ENCODE measurements at places on chromosomes 13 and 19.
A peak's percentile ranks its signal among the peaks of the same experiment; 100 is the strongest.

DNA sequence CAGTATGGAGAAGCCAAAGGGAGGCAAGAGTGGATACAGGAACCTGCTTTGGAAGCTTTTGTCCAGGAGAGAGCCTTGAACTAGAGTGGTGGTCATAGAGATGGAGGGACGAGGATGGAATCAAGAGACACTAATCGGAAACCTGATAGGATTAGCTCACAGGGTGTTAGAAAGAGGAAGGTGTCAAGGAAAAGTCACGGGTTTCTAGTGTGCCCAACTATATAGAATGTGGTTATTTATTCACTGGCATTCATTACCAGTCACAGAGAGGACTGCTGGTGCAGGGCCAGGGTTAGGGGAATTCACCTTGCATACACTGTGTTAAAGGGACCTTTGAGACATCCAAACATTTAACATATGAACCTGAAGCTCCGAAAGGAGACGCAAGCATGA lies 43.4 kb upstream of the URAD start:
- DNase-seq = no peak

GRCh38 chr13:110546926-110547325 lies 14.6 kb downstream of the RAB20 start:
- peak; percentile 89 for DNase-seq

DNA sequence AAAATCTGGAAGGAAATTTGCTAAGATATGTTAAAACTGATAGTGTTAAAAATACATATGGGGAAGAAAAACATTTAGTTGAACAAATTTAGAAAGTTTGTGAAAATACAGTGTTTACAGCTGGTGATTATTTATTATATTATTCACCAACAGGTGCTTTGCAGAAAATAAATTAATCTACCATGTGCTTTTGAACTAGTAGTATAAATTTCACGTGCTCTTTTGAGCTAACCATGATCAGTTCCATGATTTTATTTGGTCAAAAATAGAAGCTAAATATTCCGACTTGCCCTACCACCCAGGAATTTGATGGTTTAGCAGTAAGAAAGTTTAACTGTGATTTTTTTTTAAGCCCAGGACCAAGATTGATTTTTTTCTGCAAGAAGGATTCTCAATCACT lies 113.3 kb downstream of the SPRY2 start:
- DNase-seq = no peak

DNA sequence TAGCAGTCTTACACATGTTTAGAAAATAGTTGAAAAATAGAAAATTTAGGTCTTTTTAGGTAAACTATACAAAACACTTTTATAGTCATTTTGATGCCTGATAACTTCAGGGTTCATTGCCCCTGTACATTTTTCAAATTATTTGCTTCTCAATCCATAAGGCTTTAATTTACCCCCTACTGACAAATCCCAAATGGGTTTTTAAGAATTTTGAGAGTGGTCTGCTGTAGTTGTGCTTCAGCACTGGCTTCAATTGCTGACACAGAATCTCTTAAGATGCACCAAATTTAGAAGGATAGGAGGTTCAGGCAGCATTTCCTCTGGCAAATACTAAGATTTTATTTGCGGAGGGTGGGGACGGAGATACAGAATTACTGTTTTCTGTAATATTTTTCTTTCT lies 89.4 kb downstream of the PCCA start:
- DNase-seq = peak; percentile 33

- no peak for DNase-seq
Measured at GRCh38 chr13:71876648-71877255, 9.7 kb upstream of the DACH1 start.

DNA sequence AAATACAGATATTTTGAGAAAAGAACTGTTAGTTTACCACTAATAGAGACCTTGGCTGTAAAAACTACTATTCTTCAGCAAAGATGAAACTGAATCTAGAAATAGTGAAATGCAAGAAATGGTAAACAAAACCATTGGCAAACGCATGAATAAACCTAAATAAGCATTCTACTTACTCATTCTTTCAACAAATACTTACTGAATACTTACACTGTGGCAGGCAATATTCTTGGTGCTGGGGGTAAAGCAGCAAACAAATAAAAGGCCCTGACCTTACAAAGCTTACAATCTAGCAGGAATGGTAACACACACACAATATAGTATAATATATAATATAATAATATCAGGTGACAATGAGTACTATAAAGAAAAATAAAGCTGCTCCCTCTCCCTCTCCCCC lies 38.7 kb downstream of the KATNAL1 start:
- DNase-seq = no peak

DNA sequence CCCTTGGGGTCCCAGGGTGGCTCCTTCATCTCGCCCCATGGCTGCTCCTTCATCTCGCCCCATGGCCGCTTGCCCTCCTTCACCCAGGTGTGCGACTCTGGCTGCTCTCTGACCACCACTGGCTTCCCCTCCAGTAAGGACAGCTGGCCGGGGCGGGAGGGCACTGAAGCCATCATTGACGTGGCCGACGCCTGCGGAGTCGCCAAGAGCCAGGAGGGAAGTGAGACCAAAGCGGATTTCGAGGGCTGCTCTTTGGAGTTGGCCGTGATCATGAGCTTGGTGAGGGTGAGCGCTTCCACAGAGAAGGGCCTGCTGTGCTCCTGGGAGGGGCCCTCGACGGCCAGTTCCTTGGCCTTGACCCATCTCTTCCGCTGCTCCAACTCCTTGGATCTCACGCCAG lies 4.0 kb upstream of the COX6B2 start:
- no peak for DNase-seq

GRCh38 chr19:39542206-39542605 lies 2.2 kb upstream of the EID2 start:
- no peak for DNase-seq

DNA sequence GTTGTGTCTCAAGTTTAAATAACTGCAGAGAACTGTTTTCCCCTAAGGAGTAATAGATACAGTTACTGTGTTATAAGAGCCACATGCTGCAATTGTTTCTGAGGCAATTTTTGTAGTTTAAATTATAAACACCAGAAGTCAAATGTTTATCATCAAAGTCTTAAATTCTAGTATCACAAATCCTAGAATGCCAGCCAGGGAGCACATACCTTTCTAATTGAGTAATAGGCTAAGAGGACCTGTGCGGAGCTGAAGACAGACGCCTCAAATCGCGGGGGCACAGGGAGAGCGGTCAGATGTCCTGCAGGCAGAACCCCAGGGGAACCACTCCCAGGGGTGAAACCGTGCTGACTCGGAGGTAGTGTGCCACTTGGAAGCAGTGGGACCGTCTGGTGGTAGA lies 65.2 kb upstream of the TNFRSF19 start:
- peak; percentile 61 for DNase-seq

GRCh38 chr19:4112367-4112766 lies 11.6 kb downstream of the MAP2K2 start:
- DNase-seq = no peak

- DNase-seq = no peak
Measured at GRCh38 chr19:32865326-32865725, 4.2 kb downstream of the SLC7A9 start.

- DNase-seq = peak; percentile 27
Measured at GRCh38 chr13:48125794-48126228, 30.9 kb upstream of the MED4 start.

DNA sequence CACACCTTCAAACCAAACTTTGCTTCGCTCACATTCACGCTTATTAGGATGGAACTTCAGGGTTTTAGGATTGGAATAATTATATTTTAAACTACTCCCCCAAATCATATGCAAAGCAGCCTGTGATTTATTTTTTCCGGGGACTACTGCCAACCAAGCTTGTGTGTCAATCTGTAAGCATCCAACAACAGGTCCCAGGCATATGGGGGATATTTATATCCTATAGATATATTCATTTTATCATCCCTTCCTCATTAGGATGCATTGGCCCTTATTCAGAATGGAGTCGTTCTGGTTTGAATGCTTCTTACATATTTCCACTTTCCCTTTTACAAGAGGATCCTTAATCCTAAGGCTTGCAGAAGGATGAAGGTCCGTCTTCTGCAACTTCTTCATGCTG lies 8.8 kb upstream of the C19orf84 start:
- no peak for DNase-seq

DNA sequence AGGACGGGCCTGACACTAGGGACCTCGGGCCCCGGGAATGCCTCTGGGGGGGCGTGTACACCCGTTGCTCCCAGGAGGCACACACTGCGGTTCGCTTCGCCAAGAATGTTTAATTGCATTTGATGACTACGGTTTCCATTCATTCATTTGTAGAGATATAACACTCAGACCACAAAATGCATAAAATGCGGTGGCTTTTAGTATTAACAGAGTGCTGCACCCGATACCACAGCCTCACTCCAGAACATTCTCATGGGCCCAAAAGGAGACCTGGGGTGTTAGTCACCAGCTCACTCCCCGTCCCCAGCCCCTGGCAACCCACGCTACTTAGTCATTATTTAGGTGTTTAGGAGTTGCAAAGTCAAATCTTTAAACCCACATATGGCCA lies 21.8 kb downstream of the HCN2 start:
- DNase-seq = peak; percentile 98

DNA sequence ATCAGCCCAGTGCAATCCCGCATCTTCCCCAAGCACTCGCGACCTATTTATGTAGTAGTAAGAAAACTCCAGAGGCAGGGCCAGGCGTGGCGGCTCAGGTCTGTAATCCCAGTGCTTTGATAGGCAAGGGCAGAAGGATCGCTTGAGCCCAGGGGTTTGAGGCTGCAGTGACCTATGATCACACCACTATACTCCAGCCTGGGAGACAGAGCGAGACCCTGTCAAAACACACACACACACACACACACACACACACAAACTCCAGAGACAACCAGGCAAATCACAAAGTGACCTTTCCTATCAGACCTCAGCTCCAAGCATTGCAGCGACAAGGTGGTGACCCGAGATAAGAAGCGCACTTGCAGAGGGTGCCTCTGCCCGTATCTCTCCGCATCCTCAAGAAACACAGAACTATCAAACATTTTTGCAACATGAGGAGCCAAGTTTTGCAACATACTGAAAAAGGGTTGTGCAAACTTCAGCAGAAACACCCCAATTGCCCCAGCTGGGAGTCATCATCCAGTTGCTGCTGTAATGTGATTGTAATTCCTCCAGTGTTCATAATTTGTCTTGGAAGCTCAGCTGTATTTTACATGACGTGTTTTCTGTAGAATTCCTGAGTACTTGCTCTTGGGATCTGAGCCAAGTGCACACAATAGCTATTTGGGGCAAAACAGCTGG lies 8.7 kb upstream of the KLF2 start:
- peak; percentile 99 for DNase-seq

GRCh38 chr19:17468302-17469091 lies 1.8 kb upstream of the SLC27A1 start:
- DNase-seq = no peak

- DNase-seq = no peak
Measured at GRCh38 chr13:70043685-70044084, 63.9 kb upstream of the ATXN8OS start.

- DNase-seq = peak; percentile 95
Measured at GRCh38 chr13:36163809-36164308, 32.7 kb upstream of the DCLK1 start.

DNA sequence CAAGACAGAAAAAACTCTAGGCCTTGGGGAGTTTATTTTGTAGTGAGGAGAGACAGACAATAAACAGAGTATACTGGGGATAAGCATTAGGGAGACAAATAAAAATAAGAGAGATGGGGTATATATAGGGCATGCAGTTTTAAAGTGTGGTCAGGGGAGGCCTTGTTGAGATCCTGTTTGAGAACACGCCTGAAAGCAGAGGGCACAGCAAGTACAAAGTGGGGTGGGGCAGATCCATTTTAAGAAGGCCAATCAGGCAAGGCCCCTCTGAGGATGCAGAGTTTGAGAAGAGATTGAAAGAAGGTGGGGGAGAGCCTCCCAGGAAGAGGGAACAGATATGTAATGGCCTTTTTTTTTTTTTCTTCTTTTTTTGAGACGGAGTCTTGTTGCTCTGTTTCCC lies 2.1 kb downstream of the PPP2R1A start:
- no peak for DNase-seq

DNA sequence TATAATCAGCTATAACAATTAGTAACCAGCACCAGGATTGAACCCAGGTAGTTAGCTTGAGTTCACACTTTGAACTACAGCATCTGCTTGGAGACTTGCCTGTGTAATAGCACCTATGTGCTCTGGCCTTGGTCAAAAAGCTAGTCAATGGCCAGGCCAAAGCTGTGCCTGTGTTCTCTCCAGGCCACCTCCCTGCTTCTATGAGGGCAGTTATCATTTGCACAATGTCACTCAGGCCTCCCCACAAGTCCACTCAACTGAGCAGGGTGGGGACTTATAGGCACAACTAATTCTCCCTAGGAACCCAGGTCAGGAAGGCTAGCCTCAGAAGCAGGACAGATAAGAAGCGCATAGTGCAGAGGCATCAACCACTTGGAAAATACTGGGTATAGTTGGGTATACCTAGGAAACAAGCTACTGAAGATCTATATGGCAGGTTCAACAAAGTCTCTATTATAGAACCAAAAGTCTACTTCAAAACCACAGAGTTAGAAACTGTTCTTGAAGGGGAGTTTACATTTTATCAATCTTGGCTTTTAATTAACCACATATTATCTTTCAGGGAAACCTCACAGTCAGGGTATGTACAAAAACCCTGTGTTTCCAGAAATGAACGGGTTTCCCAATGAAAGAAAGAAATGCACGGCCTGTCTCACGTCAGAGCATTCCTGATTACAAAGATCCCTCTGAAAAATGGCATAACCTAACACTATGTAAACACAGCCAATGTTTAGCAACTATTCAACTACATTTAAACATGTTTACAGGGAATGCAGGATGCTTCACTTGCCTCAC lies 140.9 kb downstream of the ABCC4 start:
- no peak for DNase-seq

DNA sequence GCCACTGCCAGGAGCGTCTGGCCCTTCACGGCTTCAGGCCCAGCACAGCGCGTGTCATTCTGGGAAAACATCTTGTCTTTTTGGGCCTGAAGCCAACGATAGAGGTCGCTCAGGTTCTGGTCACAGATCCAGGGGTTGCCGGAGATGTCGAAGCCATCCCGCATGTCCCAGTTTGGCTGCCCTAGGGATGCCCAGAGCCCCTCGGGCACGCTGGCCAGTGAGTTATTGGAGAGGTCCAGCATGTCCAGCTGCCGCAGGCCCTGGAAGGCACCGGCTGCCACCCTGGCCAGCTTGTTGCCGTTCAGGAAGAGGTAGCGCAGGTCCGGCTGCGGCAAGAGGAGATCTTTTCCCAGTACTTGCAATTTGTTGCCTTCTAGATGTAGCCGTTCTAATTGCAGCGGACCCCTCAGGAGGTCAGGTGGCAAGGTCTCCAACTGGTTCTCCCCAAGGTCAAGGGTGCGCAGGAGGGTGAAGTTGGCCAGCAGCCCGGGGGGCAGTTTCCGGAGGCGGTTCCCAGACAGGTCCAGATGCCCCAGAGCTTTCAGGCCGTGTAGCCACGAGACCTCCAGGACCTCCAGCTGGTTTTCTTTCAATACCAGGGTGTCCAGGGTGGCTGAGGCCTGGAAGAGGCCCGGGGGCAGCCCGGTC lies 1.8 kb downstream of the LRG1 start:
- DNase-seq = no peak

GRCh38 chr13:40671956-40672764 lies 5.7 kb upstream of the FOXO1 start:
- DNase-seq = peak; percentile 79

GRCh38 chr19:31500946-31501345 lies 151.7 kb upstream of the TSHZ3 start:
- DNase-seq = no peak
